CD4-positive, alpha-beta T cell treated with Interleukin-12 subunit alpha and Interleukin-12 subunit beta, for 1 hour (primary cell): ENCODE measurements at places on chromosomes 2 and 18.

DNA sequence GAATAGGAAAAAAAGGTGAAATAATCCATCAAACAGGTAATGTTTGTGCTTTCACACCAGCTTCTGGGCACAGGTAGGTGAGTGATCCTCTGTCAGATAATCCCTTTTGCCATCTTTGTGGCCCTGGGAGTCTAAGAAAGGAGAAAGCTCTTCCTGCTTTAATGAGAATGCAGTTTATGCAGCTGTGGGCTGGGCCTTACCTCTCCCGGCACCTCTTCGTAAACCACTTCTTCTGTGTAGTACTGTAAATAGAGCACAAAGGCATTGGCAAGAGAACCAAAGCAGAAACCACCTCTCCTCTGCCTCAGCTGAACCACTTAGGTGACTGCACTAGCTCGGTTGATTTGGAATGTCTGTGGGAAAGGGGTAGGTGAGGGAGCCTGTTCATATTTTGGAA is 4.9 kb downstream of the NEB start:
- no peak for DNase-seq

DNA sequence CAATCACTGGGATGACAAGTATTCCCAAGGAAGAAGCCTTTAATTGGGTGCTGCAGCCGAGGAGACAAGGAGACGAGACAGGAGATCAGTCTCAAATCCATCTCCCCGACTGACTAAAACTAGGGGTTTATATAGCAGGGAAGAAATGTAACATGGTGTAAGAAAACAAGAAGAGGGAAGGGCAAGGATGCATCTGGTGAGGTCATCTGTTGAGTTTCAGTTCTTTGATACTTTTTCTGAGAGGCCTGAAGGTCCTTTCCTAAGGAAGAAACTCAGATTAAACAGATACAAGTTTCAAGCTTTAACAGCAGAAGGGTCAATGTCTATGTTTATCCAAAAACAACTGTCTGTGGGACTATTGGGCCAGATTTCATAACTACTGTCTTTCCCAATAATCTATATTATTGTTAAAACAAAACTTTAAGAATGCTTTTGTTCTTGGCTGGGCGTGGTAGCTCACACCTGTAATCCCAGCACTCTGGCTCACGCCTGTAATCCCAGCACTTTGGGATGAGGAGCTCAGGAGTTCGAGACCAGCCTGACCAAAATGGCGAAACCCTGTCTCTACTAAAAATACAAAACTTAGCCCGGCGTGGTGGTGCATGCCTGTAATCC is 2.5 kb upstream of the PDCL3 start:
- DNase-seq, result no peak

GRCh38 chr2:85846411-85846810 is 42.4 kb downstream of the ST3GAL5 start:
- DNase-seq, result no peak

- DNase-seq, result no peak
Measured at GRCh38 chr2:205769495-205769850, 87.2 kb downstream of the NRP2 start.

- DNase-seq, result peak; percentile 9
Measured at GRCh38 chr18:76859474-76860339, 37.4 kb downstream of the ZNF236 start.

GRCh38 chr2:161825429-161825828 is 201.2 kb downstream of the SLC4A10 start:
- DNase-seq, result no peak

GRCh38 chr2:158242280-158242679 is 140.6 kb downstream of the UPP2 start:
- no peak for DNase-seq

- no peak for DNase-seq
Measured at GRCh38 chr18:10476338-10476791, 21.9 kb downstream of the APCDD1 start.

GRCh38 chr2:64987001-64987955 is 1.9 kb upstream of the SLC1A4 start:
- no peak for DNase-seq

DNA sequence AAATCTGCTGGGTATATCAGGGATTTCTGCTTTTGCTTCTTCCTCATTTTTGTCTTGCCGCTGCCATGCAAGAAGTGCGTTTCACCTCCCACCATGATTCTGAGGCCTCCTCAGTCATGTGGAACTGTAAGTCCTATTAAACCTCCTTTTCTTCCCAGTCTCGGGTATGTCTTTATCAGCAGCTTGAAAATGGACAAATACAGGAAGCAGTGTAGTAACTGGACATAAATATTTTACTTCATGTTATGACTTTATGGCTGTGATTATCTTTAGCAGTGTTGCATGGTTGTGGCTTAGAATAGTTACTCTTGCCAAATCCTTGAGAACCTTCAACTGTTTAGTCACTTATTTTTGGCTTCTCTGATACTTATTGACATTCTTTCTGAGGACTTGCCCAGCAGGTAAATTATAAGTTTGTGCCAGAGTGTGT is 66.2 kb upstream of the DLX2 start:
- DNase-seq, result no peak

DNA sequence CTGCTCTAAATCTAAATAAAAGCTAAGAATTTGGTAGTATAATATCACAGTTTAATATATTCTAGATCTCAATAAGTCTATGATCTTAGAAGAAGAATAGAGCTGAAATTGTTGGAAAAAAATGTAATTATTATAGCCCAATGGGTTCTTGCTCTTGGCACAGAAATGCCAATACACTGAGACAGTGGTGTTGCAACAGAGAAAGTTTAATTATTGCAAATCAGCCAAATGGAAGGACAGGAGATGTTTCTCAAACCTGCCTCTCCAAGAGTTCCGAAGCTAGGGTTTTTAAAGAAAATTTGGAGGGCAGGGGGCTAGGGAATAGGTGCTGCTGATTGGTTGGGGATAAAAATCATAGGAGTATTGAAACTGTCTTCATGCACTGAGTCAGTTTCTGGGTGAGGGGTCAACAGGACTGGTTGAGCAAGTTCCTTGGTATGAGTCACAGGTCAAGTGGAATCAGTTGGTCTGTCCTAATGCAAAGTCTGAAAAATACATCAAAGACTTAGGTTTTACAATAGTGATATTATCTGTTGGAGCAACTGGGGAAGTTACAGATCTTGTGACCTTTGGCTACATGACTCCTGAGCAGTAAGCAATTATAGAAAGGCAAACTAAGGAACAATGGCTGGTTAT is 228.6 kb downstream of the CD226 start:
- no peak for DNase-seq

DNA sequence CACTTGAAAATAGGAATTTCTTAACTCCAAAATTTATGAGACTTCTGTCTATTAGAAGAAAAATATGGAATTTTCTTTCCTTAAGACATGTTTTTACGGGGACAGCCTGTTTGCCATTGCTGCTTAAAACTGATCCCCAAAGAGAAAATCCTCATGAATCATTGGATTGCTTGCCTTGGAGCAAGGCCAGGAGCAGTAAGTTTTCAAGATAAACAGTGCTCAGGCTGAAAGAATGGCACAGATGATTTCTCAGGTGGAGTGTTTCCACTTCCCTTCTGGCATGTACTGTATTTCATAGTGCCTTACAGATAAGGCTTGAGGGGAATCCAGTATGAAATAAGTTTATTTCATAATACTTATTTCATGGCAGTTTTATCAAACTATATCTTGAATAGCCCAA is 74.3 kb upstream of the MMADHC start:
- no peak for DNase-seq

GRCh38 chr2:98313492-98314250 is 32.6 kb upstream of the CNGA3 start:
- DNase-seq, result no peak

GRCh38 chr2:168587307-168587706 is 131.2 kb downstream of the CERS6 start:
- no peak for DNase-seq

DNA sequence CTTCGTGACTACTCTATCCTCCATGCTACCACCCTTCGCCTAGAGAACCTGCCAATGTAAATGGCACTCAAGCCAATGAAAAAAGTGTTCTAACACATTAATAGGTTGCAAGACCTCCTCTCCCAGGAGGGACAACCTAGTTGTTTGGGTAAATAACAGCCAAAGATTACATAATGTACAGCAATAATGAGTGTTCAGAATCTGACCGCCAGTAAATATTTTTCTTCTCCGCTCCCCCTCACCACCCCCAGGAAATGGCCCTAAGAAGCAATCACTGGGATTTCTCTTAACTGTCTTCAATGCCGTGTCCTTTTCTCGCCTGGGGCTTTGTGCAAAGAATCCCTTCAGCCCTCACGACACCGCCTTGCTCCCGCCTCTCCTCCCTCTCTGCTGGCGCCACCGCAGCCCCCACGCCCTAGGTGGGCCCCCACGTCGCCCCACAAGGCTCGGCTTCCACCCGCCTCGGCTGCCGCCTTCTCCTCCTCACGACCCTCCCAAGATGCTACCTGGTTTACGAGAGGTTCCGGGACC is 458 bp downstream of the HYCC2 start:
- DNase-seq, result no peak

GRCh38 chr2:179264368-179265081 is at the start of gene SESTD1:
Gene SESTD1 (minus strand): TSS chr2:179264832. CDS start chr2:179191841, 72,991 bp downstream.
- peak; percentile 51 for DNase-seq

DNA sequence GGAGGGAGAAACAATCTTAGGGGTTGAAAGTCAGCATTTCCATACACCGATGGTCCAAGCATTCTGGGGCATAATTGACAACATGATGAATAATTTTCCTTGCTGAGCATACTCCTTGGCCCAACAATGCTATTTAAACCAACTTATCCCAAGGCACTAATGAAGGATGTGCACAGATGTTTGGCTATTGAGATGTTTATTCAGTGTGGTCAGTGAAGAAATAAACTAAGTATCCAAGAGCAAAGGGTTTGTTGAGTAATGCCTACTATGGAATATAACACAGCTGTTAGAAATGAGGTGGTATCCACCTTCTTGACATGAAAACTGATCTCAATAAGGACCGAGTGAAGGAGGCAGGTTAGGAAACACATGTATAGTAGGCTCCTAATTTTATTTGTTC is 53.9 kb upstream of the RAB6D start:
- no peak for DNase-seq

DNA sequence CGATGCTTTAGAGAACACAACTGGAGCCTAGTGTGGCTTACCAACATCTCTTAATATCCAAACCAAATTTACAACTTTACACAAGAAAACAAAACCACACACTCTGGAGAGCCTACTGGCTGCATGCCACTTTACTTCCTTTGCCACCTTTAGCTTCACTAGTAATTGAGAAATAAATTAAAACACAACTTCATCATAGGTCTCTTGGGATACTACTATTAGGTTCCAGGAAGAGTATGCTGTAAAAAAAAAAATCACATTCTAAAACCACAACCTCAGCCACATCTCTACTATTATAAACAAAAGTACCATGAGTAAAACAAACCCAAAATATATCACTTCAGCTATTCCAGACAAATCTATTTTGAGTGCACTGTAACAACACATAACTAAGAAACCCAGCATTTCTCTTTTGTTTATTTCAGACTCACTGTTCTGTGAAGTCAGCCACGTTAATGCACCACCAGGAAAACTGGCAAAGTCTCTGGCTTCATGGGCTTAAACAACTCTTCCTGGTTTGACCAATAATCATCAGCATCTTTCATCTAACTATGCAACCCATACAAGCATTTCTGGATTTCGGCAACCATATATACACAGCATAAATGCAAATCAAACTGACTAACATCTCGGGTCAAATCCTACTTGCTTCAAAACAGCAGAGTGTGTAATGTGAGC is 59.1 kb downstream of the REV1 start:
- no peak for DNase-seq

DNA sequence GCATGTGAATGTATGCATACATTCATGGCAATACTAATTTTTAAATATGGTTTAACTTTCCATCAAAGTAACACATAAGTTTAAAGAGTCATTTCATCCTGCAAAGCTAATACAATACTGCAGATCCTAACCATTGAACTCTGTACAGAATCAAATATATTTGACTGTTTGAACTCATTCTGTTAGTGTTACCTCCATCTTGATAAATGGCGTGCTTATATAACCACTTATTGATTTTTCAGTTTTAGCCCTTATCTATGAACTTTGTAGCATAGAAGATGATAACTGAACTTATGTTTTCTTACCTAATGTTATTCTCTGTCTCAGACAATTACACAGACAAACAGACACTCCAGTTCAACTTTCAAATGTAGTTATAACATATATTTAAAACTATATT is 731.0 kb upstream of the LRATD1 start:
- no peak for DNase-seq

DNA sequence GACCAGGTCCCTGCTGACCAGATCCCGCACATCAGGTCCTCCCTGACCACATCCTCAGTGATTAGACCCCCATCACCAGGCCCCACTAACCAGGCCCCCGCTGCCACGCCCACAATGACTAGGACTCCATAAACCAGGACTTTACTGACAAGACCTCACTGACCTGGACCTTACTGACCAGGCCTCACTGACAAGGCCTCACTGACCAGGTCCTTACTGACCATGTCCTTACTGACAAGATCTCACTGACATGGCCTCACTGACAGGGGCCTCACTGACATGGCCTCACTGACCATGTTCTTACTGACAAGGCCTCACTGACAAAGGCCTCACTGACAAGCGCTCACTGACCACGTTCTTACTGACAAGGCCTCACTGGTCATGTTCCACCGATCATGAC is 107.9 kb upstream of the TEKT4 start:
- no peak for DNase-seq
